ENCODE measurements at places on chromosomes 6 and 20.

- peak; percentile 49 for DNase-seq
Observed at GRCh38 chr20:22686097-22686496, 101.7 kb upstream of the FOXA2 start.

GRCh38 chr6:28864326-28864923 is 59.4 kb downstream of the TRIM27 start:
- DNase-seq, result no peak

- DNase-seq, result no peak
Observed at GRCh38 chr20:60136645-60137401, 178.6 kb downstream of the CDH26 start.

DNA sequence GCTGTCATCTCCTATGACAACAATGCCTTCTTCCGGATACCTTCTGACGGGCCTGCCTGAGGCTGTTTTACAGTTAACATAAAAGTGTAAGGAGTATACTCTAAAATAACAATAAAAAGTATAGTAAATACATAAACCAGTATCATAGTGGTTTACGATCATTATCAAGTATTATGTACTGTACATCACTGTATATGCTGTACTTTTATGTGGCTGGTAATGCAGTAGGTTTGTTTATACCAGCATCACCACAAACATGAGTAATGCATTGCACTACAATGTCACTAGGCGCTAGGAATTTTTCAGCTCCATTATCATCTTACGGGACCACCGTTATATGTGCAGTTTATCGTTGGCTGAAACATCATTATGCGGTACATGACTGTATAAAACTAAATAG is 76.5 kb downstream of the VEGFA start:
- no peak for DNase-seq

DNA sequence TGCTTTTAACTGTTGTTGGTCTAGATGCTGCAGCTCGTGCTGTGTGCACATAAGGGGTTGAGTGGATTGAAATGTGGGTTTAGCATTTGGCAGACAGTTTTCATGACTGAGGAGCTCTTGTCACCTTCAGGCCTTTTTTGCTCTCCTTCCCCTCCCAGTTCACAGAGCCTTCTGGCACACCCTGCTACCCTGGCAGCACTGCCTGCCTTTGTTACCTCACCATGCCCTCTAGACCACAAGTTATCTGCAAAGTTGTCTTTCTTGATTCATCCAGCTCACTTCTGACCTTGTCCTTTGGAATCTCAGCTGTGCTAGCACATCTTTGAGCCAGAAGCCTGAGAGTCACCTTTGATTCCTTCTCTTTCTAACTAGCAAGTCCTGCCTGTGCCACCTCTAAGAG is 348.9 kb upstream of the ZFP64 start:
- no peak for DNase-seq

DNA sequence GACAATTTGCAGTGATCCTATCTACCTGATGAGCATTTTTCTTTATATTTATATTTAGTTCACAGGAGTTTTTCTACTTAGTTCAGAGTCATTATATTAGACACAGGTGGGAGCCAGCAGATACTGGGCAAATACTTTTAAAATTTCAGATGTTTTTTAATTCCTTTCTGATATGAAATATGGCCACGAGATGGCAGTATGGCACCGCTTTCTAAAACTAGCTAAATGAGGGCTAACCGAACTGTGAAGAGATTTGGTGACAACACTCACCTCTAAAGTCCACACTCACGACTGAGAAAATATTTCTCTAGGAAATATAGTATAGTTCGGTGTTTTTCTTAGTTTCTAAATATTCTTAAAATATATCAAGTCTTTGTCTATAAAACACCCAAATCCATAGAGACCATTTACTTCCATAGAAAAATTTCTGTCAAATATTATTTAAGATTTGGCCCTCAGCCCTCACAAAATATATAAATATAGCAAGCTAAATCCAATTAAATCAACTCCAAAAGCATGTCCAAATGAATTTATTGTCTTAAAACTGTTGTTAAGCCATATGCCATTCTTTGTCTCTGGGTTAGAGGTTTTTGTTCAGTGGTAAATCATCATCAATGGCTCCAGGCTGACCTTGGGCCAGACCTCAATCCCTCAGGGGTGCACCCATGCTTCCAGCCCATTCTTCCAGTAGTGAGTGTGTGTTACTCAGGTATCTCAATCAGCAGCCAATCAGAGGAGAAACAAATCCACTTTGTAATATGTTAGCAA is 63.6 kb downstream of the HUS1B start:
- peak; percentile 49 for DNase-seq

DNA sequence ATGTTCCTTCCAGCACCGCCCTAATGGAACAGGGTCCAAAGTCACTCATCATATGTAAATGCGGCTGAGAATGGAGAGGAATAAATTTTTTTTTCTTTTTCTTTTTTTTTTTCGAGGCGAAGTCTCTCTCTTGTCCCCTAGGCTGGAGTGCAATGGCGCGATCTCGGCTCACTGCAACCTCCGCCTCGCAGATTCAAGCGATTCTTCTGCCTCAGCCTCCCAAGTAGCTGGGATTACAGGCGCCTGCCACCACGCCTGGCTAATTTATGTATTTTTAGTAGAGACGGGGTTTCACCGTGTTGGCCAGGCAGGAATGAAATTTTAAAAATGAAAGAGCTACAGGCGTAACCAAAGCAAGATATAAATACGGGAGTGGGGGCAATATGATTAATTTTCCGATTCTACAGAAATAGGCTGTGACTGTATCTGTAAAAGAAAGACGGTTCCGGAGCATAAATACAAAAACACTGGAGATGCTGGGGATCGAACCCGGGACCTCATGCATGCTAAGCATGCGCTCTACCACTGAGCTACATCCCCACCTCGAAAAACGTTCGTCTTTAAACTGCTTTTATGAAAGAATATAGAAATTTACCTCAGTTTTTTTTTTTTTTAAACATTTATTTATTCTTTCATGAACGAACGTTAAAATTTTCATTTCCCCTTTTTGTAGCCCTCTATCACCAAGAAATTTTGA is 132.2 kb downstream of the GPX5 start:
- peak; percentile 44 for DNase-seq

GRCh38 chr6:161439093-161439492 is 165.2 kb upstream of the AGPAT4 start:
- DNase-seq, result peak; percentile 85

DNA sequence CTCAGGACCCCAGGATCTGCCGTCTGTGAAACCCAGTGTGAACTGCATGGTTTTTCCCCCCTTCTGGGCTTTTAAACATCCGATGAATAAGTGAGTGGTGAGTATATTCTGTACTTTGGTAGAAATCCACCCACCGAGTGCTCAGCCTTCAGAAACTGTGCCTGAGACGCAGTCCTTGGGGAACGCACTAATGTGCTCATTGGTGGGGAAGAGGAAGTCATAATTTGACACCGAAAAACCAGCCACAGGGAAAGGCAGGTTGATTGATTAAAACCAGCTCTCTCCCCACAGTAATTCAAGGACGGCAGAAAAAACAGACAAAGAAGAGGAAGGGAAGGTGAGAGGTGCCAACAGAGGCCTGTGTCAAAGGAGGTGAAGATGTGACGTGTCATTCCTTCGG is 21.7 kb downstream of the EDN3 start:
- DNase-seq, result no peak

GRCh38 chr6:14047151-14047740 is 70.3 kb upstream of the CD83 start:
- DNase-seq, result no peak

DNA sequence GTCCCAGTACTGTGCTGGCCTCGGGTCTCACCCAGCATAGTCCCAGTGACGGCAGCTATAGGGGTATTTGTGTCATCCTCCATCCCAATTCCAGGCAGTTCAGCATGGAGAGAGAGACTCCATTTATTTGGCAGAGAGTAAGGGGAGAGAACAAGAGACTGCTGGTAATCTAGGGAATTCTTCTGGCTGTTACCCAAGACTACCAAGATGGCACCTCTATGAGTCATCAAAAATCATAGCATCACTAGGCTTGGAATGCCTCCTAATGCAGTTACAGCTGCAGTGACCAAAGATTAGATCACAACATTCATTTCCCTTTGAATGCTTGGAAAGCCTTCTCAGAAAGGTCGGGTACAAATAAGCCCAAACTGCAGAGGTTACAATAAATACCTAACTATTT is 660.4 kb upstream of the FLRT3 start:
- no peak for DNase-seq

- no peak for DNase-seq
Observed at GRCh38 chr20:32600681-32601237, 15.6 kb upstream of the NOL4L start.

DNA sequence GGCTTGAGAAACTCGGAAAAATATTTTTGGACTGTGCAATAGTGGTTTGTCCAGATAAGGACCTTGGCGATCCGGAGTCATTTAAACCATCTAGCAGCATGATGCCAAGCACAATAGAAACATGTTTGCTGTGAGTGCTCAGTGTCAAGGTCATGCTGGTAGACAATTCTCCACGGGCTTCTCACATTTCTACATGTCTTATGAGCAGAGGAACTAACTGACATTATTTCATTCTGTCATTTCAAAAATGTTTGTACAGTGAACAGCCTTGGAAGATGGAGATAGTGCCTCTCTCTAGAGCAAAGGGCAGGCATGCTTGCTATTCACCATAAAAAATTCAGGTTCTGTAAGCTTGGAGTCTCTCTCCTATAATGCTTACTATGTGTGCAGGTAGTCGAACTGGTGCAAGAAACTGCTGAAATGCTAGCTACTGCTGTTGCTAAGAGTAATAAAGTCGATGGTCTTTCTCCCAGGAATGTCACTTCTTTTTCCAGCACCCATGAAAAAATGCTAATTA is 25.4 kb upstream of the CCN2 start:
- DNase-seq, result no peak

- no peak for DNase-seq
Observed at GRCh38 chr6:124393536-124393935, 568.7 kb upstream of the RNF217 start.

GRCh38 chr6:70874181-70874913 is 82.5 kb downstream of the B3GAT2 start:
- DNase-seq, result no peak

DNA sequence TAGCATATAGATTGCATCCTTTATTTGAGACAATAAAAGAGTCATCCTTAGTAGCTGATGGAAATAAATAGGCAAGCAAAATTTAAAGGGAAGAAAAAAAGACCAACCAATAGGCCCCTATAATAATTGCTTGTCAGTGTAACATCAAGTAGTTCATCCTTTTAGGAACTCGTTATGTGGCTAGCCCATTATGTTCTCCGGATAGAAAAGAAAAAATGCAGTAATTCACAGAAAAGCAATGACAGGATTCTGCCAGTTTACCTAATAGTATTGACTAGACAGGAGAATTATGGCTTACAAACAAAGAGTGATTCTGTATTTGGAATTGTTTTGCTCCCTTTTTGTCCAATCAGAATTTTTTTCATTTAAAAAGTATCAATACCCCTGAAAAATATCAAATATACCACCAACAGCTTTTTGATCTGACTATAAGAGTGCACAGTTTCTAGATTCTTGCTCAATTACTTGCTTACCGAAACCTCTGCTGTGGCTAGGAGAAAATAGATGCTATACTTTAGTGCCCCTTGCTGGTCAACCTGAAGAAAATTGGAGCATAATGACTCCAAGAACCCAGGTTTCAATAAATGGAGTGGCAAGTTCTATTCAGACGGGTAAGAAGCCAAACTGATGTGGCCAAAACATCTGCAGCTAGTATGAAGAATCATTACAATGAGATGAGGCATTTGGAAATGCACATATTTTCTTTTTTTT is 91.5 kb upstream of the SASH1 start:
- DNase-seq, result no peak

- no peak for DNase-seq
Observed at GRCh38 chr6:133099573-133099972, 141.6 kb upstream of the EYA4 start.

DNA sequence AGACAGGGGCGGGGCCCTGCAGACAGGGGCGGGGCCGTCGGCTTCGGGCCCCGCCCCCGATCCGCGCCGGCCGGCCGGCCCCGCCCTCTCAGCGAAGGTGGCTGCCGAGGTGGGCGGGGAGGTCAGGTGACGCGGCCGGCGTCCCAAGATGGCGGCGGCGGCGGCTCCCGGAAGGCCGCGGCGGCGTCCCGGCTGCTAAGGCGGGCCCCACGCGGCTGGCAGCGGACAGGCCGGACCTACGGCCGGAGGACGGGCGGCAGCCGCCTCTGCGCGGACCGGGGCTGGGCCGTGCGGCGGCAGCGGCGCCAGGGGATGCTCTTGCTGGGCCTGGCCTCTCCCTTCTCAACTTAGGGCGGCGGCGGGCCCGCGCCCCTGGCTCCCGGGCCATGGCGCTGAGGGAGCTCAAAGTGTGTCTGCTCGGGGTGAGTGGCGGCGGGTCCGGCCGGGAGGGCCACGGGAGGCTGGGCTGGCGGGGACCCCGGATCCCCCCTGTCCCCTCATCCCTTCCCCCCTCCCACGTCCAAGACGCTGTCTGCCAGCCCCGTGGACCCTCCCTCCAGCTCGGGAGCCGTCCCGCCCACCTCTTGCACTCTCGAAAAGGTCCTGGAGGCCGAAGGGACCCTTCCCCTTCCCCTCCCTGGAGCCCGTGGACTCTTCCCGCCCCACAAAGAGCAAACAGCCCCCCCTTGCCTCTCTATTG is at the start of gene RAB22A:
Gene RAB22A, plus strand, starts transcription at position 125 of the 700 bp plus-strand sequence. Its CDS starts 262 bp downstream, at position 387.
- DNase-seq, result peak; percentile 70

DNA sequence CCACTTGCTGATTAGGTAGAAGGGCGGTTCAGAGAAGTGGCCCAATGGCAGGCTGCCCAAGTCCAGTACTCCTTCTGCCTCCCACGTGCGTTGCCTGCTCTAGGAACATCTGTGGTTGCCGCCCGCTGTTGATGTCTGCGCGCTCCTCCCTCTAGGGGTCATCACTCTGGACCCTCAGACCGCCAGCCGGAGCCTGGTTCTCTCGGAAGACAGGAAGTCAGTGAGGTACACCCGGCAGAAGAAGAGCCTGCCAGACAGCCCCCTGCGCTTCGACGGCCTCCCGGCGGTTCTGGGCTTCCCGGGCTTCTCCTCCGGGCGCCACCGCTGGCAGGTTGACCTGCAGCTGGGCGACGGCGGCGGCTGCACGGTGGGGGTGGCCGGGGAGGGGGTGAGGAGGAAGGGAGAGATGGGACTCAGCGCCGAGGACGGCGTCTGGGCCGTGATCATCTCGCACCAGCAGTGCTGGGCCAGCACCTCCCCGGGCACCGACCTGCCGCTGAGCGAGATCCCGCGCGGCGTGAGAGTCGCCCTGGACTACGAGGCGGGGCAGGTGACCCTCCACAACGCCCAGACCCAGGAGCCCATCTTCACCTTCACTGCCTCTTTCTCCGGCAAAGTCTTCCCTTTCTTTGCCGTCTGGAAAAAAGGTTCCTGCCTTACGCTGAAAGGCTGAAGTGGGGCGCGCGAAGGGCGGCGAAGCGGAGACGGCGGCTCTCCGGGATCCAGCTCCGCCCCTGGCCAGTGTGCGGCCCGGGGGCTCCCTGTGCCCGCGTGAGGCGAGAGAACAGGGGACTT is 8.5 kb downstream of the TRIM15 start:
- DNase-seq, result no peak

Data from NCI-H1436 (cell line).